ENCODE measurements at places on chromosomes 7 and 10.

GRCh38 chr10:111784946-111785465 is 398.6 kb downstream of the GPAM start:
- DNase-seq = no peak

- DNase-seq = no peak
Observed at GRCh38 chr10:47371629-47372485, 12.2 kb downstream of the ZNF488 start.

DNA sequence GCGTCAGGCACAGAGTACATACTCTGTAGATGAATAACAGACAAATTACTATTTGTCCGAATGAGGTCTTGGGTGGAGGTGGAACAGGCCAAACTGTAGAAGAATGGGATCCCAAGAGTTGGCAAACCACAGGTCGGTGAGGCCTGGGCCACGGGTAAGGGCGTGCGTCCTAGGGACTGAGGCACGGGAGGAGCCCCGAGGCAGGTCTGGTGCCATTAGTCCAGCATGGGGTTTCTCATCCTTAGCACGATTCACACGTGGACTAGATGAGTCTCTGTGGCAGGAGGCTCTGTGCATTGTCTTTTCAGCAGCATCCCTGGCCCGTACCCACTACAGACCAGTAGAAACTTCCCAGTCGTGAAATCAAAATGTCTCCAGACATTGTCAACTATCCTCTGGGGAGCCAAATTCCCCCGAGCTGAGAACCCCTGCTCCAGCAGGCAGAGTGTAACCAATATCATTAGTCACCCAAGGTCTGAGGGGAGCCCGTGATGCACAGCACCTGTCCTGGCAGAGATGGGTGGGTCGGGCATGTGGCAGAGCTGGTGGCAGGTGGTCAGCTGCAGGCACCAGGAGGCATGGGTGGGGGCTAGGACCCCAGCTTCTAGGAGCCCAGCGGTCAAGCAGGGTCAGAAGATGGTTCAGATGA is 61.3 kb downstream of the COL13A1 start:
- peak; percentile 32 for DNase-seq

GRCh38 chr7:5218564-5219360 is 28.7 kb downstream of the WIPI2 start:
- no peak for DNase-seq

DNA sequence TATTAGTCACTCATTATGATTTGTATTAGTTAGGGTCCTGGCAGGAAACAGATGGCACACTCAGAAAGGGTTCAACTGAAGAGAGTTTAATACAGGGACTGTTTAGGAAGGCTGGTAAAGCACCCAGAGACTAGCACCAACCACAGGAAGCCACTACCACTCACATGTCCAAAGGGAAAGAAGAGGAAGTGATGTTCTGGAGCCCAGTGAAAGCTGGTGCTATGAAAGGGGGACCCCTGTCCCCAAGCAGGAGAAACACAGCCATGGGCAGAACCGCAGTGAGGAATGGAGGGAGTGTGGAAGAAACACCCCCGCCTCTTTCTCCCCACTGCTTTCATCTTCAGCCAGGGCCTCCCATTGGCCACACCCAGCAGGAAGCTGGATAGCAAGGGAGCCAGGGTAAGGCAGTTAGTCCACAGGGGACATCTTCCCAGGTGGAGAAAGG is 3.2 kb upstream of the VSIR start:
- no peak for DNase-seq

DNA sequence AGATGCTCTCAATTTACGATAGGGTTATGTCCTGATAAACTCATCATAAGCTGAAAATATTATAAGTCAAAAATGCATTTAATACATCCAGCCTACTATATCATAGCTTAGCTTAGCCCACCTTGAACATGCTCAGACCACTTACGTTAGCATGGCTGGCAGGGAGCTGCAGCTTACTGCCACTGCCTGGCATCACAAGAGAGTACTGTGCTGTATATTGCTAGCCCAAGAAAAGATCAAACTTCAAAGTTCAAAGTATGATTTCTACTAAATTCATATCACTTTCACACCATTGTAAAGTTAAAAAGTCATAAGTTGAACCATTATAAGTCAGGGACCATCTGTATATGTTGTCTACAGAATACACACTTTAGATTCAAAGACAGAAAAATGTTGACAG is 91.6 kb downstream of the HYCC1 start:
- no peak for DNase-seq

DNA sequence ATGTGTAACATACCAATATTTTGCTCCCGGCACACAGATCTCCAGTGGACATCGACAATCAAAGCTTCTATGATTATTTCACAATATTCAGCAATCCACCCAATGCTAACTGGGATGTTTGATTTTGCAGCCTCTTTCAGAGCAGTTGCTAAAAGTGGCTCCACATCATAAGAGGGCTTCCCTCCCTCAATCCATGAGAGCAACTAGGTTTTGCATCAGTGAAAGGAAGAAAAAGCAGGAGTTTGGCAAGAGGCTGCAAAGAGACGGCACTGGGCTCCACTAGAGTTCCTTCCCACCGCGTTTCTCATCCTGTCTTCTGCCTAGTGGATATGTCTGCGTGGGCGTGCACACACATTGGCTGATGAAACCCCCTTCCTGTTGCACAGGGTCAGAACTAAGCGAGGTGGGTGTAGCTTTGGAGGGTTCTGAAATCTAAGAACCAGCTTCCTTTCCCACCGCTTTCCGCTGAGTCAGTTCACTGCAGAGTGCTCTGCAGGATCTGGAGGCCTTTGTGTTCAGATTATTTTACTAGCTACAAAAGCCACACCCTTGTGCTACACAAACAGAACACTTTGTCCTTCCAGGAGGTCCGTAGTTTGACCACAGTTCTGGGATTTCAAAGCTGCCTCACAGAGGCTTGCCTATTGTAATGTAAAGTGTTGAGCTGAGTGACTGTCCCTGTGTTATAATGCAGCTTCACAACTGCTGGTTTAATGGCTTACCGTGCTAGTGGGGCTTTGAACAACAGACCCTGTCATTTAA is 28.1 kb downstream of the ARL4A start:
- DNase-seq = peak; percentile 100

DNA sequence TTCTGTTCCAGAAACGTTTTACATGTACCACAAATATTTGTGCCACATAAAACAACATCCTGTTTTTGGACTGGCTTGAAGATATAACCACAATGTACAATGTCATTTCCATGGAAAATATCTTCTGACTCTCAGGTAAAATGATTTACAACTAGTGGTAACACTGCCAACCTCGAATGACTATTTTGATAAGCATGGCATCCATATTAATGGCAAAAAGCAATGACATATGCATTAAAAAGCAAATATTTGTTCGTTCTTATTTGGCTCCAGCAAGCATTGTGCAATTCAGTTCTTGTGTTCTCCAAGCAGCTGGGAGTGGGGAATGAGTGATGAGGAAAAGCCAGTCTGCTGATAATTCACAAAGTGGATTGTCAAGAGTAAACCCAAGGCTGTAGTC is 289.0 kb downstream of the PLXDC2 start:
- DNase-seq = no peak

GRCh38 chr7:81272176-81272575 is 353.3 kb upstream of the SEMA3C start:
- DNase-seq = no peak

DNA sequence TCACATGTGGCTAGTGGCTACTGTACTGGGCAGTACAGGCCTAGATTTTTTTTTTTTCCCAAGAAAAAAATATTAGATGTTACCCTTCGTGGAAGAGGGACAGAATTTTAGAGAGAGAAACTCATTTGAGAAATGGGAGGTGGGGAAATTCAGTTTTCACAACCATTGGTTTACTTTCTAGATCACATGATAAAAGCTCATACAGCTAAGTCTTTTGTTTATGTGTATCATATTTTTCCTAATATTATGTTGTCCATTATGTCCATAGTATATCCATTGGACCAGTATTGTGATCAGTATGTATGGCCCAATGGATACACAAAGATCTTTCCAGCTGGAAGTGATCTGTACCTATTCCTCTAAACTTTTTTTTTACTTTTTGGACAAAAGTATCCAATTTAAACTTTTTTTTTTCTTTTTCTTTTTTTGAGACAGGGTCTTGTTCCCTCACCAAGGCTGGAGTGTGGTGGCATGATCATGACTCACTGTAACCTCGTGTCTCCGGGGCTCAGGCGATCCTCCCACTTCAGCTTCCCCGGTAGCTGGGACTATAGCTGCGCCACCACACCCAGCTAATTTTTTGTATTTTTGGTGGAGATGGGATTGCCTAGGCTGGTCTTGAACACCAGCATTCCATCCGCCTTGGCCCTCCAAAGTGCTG is 4.1 kb downstream of the CALU start:
- peak; percentile 60 for DNase-seq

- DNase-seq = no peak
Observed at GRCh38 chr7:66100408-66101050, 14.1 kb upstream of the CRCP start.

DNA sequence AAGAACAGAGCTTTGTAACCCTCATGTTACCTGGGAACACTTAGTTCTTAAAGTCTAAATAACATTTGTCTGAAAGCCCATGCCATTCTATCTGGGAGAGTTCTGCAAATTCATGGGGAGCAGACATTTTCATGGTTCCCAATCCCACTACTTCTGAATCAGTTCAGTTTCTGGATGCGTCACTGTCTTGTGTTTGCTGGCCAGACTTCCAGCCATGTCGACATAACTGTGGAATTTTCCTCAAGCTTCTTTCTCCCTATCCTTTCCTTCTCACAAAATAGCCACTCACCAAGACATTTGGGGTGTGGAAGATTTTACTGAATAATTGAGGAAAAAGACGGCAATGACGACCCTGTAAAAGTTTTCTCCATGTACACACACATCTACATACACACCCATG is 272.5 kb downstream of the NEBL start:
- peak; percentile 60 for DNase-seq

DNA sequence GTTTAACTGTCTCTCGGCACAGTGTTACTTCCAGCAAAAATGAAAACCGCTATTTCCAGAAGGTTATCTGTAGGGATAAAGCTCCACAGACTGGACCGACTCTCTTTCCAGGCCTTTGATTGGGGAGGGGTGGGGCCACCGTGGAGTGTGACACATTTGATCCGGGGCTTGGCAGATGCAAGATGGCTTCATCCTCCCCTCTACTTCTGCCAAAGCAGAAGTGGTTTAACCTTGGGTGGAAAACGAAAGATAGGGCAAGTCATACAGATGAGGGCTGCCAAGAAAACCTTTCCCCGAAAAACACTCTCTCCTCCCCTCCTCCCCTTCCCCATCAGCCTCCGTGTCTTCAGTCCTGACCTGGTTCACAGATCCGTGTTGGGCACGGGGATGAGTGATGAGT is 139.7 kb upstream of the SH2B2 start:
- no peak for DNase-seq

DNA sequence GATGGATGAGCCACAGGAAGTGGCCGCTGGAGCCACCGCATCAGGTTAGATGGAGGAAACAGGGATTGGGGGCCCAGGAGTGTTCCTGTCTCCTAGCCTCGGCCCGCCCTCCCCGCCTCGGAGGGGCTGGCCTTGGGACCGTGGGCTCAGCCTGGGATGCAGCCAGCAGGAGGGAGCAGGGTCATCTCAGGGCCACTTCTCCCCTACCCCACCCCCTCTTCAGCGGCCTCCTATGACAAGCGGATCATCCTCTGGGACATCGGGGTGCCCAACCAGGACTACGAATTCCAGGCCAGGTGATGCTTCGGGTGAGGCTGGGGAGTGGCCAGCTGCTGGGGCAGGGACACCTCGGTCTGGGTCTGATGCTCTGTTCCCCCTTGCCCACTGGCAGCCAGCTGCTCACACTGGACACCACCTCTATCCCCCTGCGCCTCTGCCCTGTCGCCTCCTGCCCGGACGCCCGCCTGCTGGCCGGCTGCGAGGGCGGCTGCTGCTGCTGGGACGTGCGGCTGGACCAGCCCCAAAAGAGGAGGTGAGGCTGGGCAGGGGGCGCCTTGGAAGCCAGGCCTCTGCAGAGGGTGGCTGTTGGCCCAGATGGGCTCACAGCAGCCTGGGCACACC is 4.7 kb downstream of the LRWD1 start:
- DNase-seq = no peak

- DNase-seq = no peak
Observed at GRCh38 chr10:4177791-4178190, 392.8 kb upstream of the KLF6 start.

GRCh38 chr10:72041491-72041890 is 46.9 kb downstream of the SPOCK2 start:
- no peak for DNase-seq

DNA sequence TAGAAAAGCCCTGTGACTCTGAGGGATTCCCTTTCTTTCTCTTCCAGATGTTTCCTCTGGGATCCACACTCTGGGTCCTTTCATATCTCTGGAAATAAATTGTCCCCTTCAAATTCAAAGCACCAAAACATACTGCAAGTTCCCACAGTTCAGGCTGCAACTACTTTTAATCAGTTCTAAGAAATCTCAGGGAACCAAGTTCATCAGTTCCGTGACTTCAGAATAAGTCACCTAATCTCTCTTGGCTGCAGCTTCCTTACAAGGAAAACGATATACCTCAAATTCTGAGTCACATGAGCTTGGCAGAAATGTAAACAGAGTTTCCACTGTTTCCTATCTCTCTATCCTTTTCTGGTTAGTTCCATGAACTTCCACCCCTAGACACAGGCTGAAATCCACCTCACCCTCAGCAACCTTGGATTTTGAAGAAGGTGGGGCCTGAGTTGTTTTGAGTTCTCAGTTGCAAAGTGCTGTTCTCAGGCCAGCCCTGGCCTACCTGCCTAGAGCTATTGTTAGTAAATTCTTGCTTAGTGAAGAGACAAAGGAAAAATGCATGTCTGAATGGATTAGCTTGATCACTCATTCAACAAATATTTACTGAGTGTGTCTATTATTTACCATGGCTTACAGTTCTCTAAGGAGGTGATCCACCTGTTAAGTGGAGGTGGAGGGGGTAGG is 59.3 kb upstream of the IL6 start:
- peak; percentile 88 for DNase-seq

GRCh38 chr7:20326342-20326741 is 4.4 kb upstream of the ITGB8 start:
- no peak for DNase-seq

DNA sequence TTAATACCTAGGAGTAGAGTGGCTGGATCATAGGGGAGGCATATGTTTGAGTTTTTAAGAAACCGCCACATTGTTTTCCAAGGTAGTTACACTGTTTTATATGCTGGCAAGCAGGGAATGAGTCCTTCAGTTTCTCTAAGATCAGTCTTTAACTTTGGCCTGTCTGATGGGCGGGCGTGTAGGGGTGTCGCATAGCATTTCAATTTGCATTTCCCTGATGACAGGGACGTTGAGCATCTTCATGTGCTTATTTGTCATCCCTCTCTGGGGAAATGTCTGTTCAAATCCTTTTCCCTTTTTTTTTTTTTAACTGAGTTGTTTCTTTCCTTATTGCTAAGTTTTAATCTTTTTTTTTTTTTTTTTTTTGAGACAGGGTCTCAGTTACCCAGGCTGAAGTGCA is 9.8 kb downstream of the MTG1 start:
- no peak for DNase-seq

- DNase-seq = no peak
Observed at GRCh38 chr10:70780772-70781171, 4.4 kb downstream of the TBATA start.

DNA sequence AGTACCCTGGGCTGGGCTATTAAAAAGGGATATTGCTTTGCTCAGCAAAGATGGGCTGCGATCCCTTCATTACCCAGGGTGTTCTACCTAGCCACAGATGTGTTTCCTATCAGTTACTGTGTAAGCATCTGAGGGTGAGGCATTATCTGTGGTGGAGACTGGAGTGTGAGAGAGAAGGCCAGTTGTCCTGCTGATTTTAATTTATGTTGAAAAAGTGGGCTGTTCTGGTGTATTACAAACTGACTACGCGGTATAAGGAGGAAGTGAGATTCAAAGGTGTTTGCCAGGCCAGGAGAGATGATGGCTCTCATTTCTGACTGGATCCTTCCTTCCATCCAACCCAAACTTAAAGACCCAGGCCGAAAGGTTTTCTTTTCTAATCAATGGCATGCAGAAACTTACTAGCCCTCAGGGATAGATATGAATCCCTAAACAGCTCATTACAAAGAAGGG is 7.6 kb downstream of the TCF7L2 start:
- DNase-seq = peak; percentile 29

All from LHCN-M2 (cell line).